ENCODE measurements at places on chromosomes 7 and 10. TPM values are rescaled to one million over a fixed set of nuclear protein-coding genes. Genes with fewer than 3 reads are reported as not detected.

- no peak for DNase-seq
These were observed 562.9 kb downstream of the GFRA1 start for GRCh38 chr10:115710136-115710535.

DNA sequence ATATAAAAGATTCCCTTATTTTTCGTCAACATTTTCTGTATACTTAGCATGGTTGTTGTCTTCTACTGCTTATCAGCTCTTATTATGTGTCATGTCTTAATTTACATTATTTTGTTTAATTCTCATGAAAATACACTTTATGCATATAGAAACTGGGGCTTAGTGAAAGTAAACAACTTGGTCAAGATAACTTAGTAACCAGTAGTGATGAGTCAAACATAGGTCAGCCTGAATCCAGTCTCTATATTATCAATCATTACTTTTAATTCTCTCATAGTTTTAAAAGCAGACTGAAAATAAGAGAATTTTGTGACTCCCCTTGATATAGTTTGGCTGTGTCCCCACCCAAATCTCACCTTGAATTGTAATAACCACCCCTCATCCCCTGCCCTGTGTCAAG, 119.6 kb upstream of the TPK1 start:
- DNase-seq = no peak

Gene CYP3A5
- total RNA-seq = not detected

Gene VSTM4
- not detected for total RNA-seq

Gene CPA4
- total RNA-seq = 10.1 TPM

Data from PC-3 (cell line).